ENCODE measurements at places on chromosomes 6 and 20.

DNA sequence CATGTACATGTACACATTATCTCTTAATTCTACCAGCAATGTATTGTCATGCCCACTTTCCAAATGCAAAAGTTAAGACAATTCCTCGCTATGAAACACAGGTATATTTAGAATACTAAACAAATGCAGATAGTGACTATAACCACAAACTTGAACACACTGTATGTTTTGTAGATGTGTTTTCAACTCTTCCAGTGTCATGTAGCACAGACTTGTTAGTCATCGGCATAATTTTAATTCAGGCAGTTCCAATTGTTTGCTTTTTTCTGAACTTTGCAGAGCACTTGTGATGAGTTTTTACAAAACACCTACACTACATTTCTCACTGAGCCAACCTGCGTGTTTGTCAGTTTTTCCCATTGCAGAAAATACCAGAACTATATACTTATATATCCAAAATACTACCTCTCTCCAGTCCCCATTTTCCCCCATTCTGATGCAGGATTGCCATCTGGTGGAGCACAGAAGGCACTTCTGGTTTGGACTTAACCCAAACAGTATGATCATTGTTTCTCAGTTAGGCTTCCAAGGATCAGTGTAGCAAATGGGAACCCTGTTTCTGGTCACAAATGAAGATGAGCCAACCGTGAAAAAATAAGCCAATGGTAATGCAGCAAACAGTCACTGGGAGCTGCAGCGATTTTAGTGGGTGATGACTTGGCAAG, 143.4 kb downstream of the ADGRB3 start:
- DNase-seq = no peak

DNA sequence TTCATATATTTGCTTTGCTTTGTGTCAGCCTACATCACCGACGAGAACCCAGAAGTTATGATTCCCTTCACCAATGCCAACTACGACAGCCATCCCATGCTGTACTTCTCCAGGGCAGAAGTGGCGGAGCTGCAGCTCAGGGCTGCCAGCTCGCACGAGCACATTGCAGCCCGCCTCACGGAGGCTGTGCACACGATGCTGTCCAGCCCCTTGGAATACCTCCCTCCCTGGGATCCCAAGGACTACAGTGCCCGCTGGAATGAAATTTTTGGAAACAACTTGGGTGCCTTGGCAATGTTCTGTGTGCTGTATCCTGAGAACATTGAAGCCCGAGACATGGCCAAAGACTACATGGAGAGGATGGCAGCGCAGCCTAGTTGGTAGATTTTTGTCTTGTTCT, 28.5 kb downstream of the DSE start:
- no peak for DNase-seq

GRCh38 chr6:92701425-92702096, 717.8 kb downstream of the EPHA7 start:
- DNase-seq = no peak

- DNase-seq = no peak
Measured at GRCh38 chr20:33499355-33499754, 9.5 kb downstream of the CBFA2T2 start.

- DNase-seq = no peak
Measured at GRCh38 chr20:19967445-19967844, 49.7 kb upstream of the NAA20 start.

DNA sequence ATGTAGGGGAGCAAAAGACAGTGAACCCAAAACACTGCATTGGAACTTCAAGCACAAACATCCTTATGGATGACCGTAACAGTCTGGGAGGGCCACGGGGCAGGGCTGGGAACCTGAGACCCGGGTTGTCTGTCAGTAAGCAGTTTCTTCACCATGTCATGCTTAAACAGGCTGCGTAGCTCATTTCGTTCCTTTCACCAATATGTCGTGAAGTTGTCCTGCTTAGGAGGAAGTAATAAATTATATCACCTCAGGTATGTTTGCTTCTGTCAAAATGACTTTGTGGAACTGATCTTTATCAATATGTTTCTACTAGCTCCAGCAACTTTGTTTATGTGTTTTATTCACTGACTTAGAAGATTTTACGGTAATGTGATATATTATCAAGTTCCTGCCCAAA, 12.4 kb upstream of the MAK start:
- DNase-seq = no peak

DNA sequence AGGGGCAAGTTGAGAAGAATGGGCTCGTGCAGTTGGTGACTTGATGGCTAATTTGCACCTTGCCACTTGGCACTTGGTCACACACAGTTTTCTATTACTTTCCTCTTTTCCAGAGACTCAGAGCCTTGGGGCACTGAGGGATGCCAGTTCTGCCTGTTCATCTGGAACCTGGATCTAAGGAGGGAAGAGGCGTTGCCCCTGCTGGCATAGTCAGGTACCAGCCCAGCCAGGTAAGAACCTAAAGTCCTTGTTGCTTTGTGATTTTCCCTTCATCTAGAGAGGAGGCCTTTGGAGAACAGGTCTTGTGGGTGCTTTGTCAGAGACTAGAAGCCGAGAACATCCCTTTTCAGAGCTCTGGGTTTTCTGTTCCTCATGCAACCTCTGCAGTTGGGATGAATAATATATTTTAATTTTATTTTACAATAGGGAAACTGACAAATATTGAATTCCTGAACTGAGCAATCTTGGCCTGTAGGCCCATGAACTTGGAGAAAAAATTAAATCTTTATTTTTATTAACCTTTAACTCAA, 11.4 kb downstream of the SYTL3 start:
- DNase-seq = no peak
